ELF-1 (cell line): ENCODE measurements at places on chromosomes 12 and 14.
A peak's percentile ranks its signal among the peaks of the same experiment; 100 is the strongest.

DNA sequence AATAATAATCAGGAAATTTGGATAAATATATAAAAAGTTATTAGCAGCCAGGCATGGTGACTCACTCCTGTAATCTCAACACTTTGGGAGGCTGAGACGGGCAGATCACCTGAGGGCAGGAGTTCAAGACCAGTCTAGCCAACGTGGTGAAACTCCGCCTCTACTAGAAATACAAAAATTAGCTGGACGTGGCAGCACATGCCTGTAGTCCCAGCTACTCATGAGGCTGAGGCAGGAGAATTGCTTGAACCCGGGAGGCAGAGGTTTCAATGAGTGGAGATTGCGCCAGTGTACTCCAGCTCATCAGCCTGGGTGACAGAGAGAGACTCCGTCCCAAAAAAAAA lies 64.5 kb downstream of the SYT1 start:
- no peak for DNase-seq

- peak; percentile 23 for DNase-seq
These were observed 452.2 kb upstream of the RPL10L start for GRCh38 chr14:47103771-47104170.

DNA sequence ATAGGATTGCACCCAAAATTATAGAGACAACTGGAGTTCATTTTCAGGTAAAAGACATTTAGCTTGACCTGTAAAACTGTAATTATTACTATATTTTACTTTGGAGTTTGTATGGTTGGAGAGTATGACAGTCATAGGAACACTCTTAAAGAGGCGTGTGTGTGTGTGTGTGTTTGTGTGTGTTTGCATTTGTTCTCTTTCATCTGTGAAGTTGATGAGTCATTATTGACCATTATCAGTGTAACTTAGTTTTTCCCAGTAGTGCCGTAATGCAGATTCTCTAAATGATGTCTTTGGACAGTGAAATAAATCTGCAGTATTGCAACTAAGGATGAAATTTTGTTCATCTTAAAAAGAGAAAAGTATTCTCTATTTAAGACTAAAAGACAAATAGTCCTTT lies 13.0 kb downstream of the WASHC4 start:
- no peak for DNase-seq

GRCh38 chr12:72276181-72276805 lies 4.1 kb downstream of the TRHDE start:
- DNase-seq = no peak

- DNase-seq = peak; percentile 53
These were observed 1.6 kb downstream of the SETD1B start for GRCh38 chr12:121805171-121806008.

- no peak for DNase-seq
These were observed 74.5 kb upstream of the DNM1L start for GRCh38 chr12:32604565-32604964.

DNA sequence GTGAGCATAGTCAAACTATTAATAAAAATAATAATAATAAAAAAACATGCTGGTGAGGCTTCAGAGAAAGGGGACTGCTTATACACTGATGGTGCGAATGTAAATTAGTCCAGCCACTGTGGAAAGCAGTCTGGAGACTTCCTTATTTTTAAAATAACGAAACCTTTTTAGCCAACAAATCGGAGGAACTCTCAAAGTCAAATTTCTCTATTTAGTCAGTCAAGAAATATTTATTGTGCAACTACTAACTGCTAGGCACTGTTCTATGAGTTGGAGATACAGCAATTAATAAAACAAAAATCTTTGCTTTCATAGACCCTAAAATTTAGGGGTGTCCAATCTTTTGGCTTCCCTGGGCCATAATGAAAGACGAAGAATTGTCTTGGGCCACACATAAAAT lies 10.8 kb downstream of the TAOK3 start:
- no peak for DNase-seq

DNA sequence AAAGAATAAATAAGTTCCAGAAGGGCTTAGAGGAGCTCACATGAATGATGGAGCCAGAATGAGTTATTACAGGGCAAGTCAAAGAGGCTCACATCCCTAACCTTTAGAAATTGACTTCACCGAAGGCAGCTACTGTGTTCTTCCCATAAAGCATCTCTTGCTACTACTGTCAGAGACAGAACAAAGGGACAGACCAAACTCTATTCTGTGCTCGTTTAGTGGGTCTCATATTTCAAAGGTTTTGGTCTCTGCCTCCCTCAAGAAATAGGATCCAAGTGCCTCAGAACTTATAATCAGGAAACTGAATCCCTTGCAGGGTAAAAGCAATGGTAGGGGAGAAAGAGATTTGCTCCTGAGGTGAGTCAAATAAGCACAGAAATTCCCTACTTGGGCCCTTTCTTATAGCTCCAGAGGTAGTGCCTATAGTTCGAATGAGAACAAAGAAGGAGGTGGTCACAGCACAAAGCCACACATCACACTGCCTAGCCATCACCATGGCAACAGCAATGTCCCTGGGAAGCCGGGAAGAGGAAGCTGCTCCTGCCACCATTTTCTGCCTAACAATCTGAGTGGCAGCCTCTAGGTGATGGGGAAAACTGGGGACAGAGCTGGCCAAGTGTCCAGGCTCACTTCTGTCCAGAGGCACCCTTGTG lies 294.9 kb downstream of the FOXN3 start:
- peak; percentile 62 for DNase-seq
